ENCODE measurements at places on chromosomes 1 and 21.

DNA sequence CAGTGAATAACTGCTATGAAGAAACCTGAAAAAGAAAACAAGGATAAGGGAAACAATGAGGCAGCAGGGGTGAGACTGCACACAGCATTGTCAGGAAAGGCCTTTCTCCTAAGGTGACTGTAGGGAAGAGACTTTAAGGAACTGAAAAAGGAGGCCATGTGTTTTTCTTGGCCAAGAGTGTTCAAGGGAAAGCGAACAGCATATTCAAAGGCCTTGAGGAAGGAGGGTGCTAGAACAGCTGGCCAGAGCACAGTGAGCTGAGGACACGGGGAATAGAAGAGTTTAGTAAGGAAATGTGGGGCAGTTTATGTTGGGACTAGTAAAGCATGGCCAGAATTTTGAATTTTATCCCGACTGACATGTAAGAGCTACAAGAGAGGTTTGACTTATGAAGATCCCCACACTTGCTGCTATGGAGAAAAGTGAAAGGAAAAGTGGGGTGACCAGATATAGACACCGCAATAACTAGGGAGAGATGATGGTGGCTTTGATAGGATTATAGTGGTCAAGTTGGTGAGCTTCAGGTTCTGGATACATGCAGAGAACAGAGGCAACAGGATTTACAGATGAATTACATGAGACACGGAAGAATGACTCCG lies 1.4 kb downstream of the RWDD2B start:
- no peak for DNase-seq

- no peak for DNase-seq
Measured at GRCh38 chr1:45840704-45841103, 37.3 kb downstream of the MAST2 start.

- DNase-seq = no peak
Measured at GRCh38 chr1:152109231-152109997, 5.8 kb downstream of the TCHH start.

GRCh38 chr1:168084396-168085231 lies 52.1 kb downstream of the GPR161 start:
- DNase-seq = peak; percentile 62

DNA sequence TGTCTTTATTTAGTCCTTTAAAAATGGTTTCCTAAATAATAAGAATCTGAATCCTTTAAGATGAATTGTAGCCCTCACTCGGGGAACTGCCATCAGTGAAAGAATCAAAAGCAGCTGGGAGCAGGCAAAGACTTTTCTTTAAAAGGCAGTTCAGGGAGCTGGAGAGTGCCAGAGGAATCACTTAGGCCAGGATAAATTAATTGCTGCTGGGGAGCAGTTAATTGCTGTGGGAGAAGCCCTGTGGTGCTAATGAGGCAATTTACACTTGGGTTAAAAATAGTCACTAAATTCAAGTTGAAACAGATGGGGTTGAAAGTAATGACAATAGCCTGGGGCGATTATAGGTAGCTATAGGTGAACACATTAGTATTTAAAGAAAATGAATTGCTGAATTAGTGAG lies 38.7 kb upstream of the COL24A1 start:
- no peak for DNase-seq

DNA sequence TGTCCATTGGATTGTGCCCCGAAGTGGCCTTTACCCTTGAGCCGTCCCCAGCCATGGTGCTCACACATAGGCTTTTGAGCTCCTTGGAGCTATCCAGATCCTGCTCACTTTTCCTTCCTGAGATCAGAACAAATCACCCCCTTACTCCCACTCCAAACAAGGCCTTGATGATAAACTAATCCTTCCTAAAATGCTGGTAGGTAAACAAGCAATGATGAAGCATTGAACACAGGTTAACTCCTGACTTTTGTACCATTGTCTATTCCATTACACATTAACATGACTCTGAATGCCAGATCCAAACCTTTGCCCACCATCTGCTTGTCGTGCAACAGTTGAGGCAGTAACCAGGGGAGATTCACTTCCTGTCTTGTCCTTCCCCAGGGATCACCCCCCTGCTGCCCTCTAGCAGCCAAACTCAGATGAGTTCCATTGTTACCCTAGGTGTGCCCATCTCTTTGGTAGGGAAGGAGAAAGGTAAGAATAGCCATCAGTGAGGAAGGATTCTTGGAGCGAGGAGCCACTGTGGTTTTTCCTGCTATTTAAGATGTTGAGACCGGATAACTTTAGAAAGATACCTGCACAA lies 79.5 kb upstream of the DNAJC6 start:
- no peak for DNase-seq

DNA sequence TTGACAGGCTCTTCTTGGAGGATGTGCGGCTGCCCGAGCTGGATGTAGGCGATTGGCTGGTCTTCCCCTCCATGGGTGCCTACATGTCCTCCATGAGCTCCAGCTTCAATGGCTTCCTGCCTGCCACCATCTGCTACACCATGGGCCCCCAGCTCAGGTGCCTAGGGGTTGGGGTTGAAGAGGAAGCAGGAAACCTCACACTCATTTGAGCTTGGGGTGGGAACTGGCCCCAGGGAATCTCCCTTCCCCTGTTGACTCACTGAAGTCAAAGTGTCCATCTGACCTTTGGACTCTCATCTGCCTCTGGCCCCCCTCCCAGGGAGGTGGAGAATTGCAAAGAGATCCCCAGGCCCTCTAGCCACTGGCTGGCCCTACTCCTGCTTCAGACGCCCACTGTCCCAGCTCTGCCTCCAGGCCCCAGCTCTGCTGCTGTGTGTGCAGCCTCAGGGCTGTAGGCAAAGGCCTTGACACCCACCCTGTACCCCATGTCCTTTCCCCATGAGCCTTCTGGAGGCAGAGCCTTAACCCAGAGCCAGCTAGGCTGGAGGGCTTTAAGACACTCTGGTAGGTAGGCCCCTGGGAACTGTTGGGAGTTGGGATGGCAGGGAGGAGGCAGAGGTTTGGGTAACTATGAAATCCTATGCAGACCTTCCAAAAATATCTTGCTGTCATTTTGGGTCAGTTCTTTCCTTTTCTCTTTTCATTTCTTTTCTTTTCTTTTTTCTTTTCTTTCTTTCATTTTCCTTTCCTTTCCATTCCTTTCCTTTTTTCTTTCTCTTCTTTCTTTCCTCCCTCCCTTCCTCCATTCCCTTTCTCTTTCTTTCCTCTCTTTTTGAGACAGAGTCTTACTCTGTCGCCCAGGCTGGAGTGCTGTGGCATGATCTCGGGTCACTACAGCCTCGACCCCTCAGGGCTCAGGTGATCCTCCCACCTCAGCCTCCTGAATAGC lies 66.9 kb upstream of the TINAGL1 start:
- DNase-seq = no peak

- DNase-seq = no peak
Measured at GRCh38 chr21:41153443-41153842, 14.5 kb upstream of the BACE2 start.

DNA sequence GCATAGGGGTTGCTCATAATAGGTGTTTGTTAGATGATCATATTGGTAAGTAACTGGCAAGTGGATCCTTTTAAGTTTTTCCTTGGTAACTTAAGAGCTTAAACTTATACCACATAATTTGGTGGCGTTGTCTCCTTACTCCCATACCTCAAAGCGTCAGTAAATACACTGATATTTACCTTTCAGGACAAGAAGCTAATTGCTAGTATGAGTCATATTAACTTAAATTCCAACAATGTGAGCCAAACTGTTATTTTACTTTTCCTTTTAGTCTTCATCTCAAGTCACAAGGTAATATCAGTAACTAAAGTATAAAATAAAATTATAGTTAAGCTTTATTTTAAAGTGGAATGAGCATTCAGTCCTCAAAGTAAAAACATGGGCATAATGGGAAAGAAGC lies 9.0 kb upstream of the SH3GLB1 start:
- DNase-seq = no peak

- DNase-seq = no peak
Measured at GRCh38 chr1:71101839-71102376, 21.1 kb upstream of the ZRANB2 start.

- no peak for DNase-seq
Measured at GRCh38 chr1:212596798-212597197, 11.8 kb upstream of the ATF3 start.

- no peak for DNase-seq
Measured at GRCh38 chr1:241849345-241849695, 1.3 kb downstream of the EXO1 start.

DNA sequence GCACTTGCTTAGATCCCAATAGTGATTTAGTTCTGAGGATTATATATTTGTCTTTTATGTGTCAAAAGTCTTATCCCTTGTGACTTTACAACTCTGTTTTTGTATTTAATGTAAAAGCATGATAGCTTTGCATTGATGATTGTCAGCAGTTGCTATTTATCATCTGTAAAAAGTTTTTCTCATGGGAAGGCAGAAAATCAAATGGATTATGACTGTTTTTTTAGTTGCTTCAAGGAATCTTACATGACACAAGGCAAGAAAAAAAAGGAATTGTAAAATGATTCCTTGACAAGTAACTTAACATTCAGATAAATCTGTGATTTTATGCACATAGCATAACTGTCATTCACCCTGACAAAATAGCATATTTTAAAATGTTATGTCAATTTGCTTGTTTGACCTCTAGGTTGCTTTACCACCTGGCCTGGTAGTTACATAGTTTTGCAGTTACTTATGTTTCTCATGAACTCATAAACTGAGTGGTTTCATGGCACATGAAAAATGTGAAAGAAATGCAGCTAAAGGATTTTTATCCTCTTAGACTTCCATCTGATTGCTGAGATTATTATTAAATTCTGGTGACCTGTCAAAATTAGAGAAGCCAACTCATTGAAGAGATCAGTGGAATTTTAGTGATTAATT lies 622.6 kb downstream of the ADGRL2 start:
- no peak for DNase-seq

DNA sequence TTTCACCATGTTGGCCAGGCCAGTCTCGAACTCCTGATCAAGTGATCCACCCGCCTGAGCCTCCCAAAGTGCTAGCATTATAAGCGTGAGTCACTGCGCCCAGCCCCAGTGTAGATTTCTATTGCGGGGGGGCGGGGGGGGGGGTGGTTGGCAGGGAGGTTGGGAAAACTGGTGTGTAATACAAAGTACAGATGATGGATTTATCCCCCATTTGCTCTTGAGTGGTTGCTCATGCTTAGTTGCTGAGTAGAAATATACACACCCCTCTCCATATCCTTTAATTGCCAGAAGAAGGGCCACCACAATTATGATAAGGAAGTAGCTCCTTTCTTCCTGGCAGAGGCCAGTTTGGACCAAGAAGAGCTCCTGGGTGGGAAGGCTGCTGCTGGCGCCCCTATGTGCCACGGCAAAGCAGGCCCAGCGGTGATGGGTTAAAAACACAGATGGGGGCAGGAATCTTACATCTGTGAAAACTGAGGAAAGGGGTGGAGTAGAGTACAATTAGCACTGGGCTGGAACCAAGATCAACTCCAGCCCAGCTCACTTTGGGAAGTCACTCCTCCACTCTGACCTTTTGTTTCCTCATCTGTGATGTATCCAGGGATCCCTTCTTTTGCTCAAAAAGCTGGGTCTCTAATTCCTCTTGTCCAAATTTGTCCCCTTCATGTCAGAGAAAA lies 55.2 kb downstream of the MRPL37 start:
- peak; percentile 30 for DNase-seq

GRCh38 chr21:45001134-45002095 lies 61.6 kb downstream of the SLX9 start:
- peak; percentile 66 for DNase-seq

- DNase-seq = no peak
Measured at GRCh38 chr21:43329711-43330269, 97.1 kb downstream of the SIK1 start.

Measured in left hindlimb (tissue), 1 donor.